ENCODE measurements at places on chromosomes 6 and 20.

DNA sequence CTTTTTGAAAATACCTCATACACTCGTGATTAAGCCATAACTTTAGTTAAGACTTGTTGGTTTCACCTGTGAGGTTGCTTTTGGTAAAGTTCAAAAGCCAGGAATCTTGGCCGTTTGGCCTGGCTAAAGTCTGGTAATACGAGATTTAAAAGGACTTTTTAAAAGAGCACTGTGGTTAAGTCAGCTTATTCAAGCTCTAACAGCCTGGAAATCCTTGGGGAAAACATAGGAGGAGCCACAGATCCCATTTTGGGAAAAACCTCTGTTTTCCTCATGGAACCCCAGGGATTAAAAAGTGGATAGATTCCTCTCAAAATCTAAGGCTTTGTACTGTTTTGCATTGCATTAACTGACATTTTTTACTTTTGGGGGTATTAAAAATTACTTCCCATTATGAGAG, 13.7 kb upstream of the SLC22A16 start:
- no peak for DNase-seq

GRCh38 chr6:44047801-44048200, 79.5 kb downstream of the MRPL14 start:
- DNase-seq: no peak

DNA sequence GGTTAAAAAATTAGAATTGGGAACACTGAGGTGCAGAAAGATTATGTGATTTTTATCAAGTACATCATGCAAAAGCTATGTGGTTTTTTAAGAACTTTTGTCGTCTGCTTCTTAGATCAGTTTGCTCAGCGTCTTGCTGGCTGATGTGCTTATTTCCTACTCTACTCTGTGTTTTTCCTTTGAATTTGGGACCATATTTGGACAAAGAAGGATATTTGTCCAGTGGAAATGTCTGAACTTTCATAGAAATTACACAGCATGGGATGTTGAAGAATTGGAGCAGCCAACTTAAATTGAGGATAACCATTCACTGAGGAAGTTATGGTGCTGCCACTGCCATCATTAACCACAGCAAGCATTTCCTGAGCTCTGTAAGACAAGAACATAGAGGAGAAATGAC, 252.8 kb upstream of the HS3ST5 start:
- DNase-seq: no peak

GRCh38 chr6:10595731-10596664, 74.8 kb downstream of the GCNT2 start:
- no peak for DNase-seq

DNA sequence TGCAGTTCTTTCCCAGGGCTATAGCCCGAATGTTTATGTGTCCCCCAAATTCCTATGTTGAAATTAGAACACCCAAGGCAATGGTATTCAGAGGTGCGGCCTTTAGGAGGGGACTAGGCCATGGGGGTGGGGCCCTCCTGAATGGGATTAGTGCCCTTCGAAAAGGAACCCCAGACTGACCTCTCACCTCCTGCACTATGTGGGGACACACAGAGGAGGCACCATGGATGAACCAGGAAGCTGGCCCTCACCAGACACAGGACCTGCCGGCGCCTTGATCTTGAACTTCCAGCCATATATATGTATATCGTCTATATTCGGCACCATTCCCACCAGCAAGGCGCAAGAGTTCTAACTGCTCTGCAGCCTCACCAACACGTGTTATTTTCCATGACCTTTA, 101.5 kb upstream of the BHLHE23 start:
- DNase-seq: no peak

GRCh38 chr6:14283600-14284235, 166.1 kb downstream of the CD83 start:
- DNase-seq: no peak

GRCh38 chr6:106466211-106466610, 105.7 kb downstream of the CRYBG1 start:
- DNase-seq: no peak

- DNase-seq: no peak
Measured at GRCh38 chr20:47500554-47500953, 1.1 kb upstream of the NCOA3 start.

GRCh38 chr6:126976253-126976797, 142.1 kb upstream of the RSPO3 start:
- DNase-seq: no peak

GRCh38 chr6:41239467-41240159, 11.5 kb downstream of the TREML4 start:
- no peak for DNase-seq

GRCh38 chr6:35237476-35237875, 22.1 kb upstream of the ZNF76 start:
- no peak for DNase-seq

GRCh38 chr6:137904822-137905617, 38.0 kb downstream of the TNFAIP3 start:
- DNase-seq: peak; percentile 39

DNA sequence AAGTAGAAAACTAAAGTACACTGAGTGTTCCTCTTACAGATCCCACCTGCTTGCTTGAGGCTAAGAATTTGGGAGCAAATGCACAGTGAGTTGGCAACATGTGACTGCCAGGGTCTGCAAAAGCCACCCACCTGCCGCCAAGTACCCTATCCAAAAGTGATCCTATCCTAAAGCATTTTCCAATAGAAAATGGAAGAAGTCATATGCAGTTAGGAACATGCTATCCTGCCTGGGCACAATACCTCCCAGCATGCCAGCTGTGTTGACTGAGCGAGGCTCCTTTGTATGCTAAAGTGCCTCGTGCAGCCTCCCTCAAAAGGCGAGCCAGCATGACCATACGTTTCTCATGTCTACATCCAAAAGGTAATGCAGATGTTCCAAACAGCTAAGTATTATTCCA, 52.7 kb downstream of the TRAF3IP2 start:
- no peak for DNase-seq

- DNase-seq: no peak
Measured at GRCh38 chr6:161683400-161683799, 409.5 kb upstream of the AGPAT4 start.

DNA sequence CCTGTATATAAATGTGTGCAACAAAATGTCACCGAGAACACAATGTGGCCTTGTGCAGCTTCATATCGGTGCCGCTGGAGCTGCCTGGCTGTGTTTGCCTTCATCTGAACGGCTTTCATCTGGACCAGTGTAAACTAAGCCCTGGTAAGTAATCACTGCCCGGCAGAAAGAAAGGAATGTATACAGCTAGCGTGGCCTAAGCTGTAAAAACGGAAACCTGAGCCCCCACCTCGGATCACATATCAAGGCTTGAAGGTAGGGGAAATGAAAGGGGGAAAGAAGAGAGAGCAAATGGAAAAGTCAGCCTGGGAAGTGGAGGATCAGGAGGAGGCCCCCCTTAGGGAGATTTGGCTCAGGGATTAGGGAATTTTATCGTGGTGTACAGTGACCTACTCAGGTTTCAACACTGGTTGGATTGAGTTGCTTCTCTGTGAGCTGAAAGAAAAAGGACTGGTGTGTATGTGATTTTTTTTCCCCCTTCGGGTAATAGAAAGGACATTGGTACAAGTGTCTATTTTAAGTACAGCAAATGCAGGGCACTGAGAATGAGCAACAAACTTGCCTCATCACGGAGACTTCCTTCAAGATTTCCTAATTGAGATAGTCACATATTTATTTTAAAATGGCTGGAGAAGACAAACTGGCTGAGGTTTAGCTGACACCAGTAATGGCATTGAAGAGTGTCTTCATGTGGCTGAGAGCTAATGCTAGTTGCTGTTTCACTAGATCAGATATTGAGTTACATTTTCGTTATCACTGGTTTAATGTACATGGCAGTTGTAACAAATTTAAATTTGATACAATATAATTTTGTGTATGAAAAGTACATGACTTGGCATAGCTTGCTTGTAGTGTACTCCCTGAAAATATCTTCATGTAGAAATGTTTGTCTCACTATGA, 3.5 kb downstream of the SOBP start:
- DNase-seq: no peak

GRCh38 chr6:22838345-22838744, 269.0 kb downstream of the HDGFL1 start:
- no peak for DNase-seq

- DNase-seq: peak; percentile 6
Measured at GRCh38 chr20:17610566-17611289, 40.9 kb downstream of the DSTN start.

GRCh38 chr6:156890627-156891314, 113.6 kb downstream of the ARID1B start:
- peak; percentile 31 for DNase-seq

- DNase-seq: no peak
Measured at GRCh38 chr20:31260326-31260932, 3.0 kb downstream of the DEFB115 start.

- peak; percentile 34 for DNase-seq
Measured at GRCh38 chr6:45625191-45625664, 247.5 kb upstream of the SUPT3H start.

DNA sequence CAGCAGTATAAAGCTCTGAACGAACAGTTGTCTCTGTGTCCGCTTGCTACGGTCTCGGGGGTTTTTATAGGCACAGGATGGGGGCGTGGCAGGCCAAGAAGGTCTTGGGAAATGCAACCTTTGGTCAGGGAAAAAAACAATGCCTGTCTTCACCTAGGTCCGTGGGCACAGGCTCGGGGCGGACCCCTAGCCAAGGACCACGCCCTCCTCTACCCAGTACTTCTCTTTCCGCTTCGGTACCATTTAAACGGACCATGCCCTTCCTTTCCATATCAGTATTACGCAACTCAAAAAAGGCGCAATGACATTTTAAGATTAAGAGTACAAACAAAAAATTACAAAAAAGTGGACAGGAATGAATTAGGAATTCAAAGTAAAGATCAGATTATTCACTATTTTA, 44.3 kb upstream of the SLC17A4 start:
- no peak for DNase-seq

DNA sequence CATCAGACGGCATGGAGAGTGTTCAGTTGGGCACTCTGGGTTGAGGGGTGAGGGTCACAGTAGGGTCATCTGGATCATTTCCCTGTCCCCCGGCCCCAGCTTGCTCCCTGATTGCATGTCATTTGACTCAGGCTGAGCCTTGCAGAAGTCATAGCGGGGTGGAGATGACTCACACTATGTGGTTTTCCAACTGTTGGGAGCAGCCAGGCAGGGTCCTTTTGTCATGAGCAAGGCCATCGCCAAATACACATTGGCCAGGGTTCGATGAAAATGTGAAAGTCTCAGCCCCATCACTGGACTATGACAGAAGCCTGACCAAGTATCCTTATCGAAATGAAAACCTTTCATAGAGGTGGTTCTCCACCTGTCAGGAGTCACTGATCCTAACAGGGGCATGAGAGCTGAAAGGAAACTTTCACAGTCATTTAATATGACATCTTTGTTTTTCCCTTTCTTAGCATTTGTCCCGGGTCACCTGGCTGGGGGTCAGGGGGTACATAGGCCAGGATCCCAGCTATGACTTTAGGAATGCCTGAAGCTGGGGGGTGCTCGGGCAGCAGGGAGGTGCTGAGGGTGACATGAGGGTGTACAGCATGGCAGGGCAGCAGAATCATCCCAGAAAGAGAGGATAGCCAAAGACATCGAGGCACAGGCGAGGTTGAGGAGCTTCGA, 70.2 kb upstream of the CD93 start:
- DNase-seq: peak; percentile 75

GRCh38 chr20:1377984-1378734, 14.7 kb downstream of the FKBP1A start:
- no peak for DNase-seq

DNA sequence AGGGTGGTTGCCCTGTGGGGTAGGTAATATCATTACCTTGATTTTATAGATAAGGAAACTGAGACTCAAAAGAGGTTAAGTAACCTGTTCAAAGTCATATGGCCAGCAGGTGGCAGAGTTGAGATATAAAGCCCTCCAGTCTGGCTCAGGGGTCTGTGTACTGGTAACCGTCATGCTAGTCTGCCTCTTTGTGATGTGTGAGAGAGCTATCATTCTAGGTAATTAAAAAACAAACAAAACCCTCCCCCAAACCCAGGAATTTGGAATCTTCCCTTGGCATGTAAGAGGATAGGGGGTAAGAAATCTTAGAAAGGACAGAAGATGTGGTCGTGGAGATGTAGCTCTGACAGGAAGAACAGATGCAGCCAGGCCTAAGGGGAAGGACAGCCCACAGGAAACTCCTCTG, 206.0 kb downstream of the CDC5L start:
- peak; percentile 70 for DNase-seq

DNA sequence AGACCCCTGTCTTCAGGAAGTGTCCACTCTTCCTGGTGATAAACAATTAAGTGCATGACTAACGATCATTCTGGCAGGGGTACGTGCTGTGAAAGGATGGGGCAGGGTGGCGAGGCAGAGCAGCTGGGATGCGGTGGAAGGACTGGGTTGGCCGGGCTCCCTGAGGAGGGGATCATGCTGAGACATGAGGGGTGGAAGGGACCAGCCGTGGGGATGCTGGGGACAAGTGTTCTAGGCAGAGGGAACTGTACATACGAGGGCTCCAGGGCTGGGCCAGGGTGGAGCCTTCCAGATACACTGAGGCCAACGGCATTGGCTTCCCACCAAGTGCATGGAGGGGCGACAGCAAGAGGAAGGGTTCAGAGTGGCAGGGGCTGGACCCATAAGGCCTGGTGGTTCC, 65.7 kb upstream of the SIRPA start:
- DNase-seq: no peak

DNA sequence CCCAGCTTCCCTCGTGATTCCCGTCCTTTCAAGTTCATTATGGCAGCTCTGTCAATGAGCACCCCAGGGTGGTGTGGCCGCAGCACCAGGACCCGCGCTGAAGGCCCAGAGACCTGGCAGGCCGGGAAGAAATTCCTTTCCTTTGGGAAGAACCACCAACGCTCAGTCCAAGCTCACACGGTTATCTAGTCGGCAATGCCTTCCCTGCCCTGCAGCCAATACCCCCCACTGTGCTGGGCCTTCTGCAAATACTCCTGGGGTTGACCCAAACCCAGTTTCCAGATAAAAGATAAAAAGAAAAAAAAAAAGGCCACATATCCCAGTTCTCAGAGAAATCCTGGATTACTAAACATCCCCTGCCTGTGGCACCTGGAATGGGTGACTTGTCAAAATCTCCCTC, 28.7 kb downstream of the PXDC1 start:
- DNase-seq: no peak

DNA sequence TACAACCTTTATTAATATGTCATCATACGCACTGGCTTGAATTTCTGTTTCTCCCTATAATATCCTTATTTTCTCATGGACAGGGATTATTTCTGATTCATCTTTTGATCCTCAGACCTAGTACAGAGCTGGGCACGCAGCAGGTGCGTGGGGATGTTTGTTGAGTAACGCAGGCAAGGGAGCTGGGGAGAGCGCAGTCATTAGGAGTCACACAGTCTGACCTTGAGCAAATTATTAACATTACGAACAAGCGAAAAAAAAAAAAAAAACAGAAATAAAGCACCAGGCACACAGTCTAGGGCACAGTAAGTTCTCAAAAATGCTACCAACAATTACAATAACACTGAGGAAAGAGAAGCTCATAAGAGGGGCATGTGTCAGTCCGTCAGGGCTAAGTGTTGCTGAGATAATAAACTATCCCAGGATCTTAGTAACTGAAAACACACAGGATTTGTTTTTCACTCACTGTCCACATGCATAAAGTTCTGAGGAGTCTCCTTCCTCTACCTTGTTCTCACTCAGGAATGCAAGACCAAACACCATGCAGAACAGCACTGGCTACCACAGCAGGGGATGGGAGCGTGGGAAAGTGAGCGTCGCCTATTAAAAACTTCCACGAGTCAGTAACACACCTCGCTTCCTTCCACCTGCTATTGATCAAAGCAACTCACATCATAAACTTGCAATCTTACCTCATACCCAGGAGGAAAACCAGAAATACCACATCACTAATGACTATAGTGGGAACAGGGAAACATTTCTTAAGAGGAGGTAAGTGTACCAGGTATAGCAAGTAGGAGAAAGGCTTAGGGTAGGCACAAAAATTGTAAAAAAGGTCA, 56.9 kb downstream of the PDE10A start:
- no peak for DNase-seq

All from GM03348 (cell line).